ENCODE measurements at places on chromosomes 6 and 20. TPM values are rescaled to one million over a fixed set of nuclear protein-coding genes. Genes with fewer than 3 reads are reported as not detected.

The MCHR2 gene
- polyA plus RNA-seq: 0.04 TPM

GRCh38 chr20:18692447-18692846 is 104.6 kb downstream of the DTD1 start:
- H3K27me3 ChIP-seq: no peaks in the 10 kb centered on the region
- no peaks in the 10 kb centered on the region for H3K36me3 ChIP-seq
- H3K4me3 ChIP-seq: no peak overlapping the region

GRCh38 chr6:37513155-37513554 is 13.5 kb upstream of the CCDC167 start:
- H3K27ac ChIP-seq: no peak overlapping the region
- peaks cover 15% of the 10 kb centered on the region for H3K4me1 ChIP-seq
- no peaks in the 10 kb centered on the region for H3K36me3 ChIP-seq
- no peak for DNase-seq

DNA sequence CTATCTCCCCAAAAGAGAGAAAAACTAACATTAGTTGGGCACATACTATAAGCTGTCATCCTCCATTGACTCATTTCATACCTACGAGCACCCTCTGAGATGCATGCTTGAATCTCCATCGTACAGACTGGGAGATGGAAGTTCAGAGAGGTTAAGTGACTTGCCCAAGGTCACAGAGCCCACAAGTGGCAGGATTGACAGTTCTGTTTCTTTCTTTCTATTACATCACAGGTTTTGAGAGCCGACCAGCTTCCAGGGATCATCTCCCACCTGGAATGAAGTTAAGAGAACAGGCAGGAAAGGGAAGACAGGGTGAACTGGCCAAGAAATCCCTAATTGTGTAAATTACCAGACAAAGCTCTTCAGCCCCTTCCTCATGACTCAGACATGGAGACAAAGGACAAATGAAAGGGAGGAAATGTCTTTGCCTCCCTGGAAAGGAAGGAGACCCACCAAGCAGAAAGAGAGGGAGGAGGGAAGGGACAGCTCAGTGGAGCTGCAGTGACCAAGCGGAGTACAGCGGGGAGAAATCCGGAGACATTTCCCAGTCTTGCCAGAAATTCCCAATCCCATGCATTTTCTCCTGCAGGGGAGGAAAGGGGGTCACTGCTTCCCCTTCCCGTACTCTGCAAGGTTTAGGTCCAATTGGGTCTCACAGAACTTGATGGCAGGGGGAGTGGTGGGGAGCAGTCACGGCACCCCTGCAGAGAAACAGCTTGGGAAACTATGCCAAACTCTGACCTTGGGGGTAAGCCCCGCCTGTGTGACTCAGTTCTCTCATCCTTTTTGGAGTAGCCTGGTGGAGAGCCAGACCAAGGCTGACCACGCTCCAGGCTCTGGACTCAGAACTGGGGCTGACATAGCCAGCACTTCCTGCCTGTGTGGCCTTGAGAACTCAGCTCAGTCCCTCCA is 154.3 kb downstream of the ANKRD60 start:
- no peak overlapping the region for H3K27ac ChIP-seq
- DNase-seq: no peak
- no peaks in the 10 kb centered on the region for H3K27me3 ChIP-seq
- no peak overlapping the region for H3K4me3 ChIP-seq
- H3K4me1 ChIP-seq: no peaks in the 10 kb centered on the region

GRCh38 chr6:154595538-154595937 is 85.1 kb upstream of the CNKSR3 start:
- H3K36me3 ChIP-seq: no peaks in the 10 kb centered on the region
- no peak overlapping the region for H3K4me3 ChIP-seq
- no peak for DNase-seq
- no peaks in the 10 kb centered on the region for H3K27me3 ChIP-seq
- no peak overlapping the region for H3K27ac ChIP-seq
- peaks cover 17% of the 10 kb centered on the region for H3K4me1 ChIP-seq

- no peaks in the 10 kb centered on the region for H3K27me3 ChIP-seq
- no peaks in the 10 kb centered on the region for H3K36me3 ChIP-seq
- no peak overlapping the region for H3K4me3 ChIP-seq
- no peaks in the 10 kb centered on the region for H3K4me1 ChIP-seq
- peak; percentile 38 for DNase-seq
- no peak overlapping the region for H3K27ac ChIP-seq
These were observed 205.7 kb downstream of the DOK5 start for GRCh38 chr20:54680872-54681619.

The ZNF311 gene
- polyA plus RNA-seq: 3.2 TPM

GRCh38 chr6:54097753-54098152 is 13.5 kb upstream of the MLIP start:
- no peaks in the 10 kb centered on the region for H3K27me3 ChIP-seq
- no peaks in the 10 kb centered on the region for H3K36me3 ChIP-seq
- no peak overlapping the region for H3K4me3 ChIP-seq
- DNase-seq: no peak
- H3K27ac ChIP-seq: no peak overlapping the region
- no peaks in the 10 kb centered on the region for H3K4me1 ChIP-seq

GRCh38 chr6:141521440-141521839 is 611.3 kb upstream of the GJE1 start:
- no peak overlapping the region for H3K27ac ChIP-seq
- no peaks in the 10 kb centered on the region for H3K4me1 ChIP-seq
- no peaks in the 10 kb centered on the region for H3K27me3 ChIP-seq
- H3K36me3 ChIP-seq: no peaks in the 10 kb centered on the region
- no peak overlapping the region for H3K4me3 ChIP-seq

DNA sequence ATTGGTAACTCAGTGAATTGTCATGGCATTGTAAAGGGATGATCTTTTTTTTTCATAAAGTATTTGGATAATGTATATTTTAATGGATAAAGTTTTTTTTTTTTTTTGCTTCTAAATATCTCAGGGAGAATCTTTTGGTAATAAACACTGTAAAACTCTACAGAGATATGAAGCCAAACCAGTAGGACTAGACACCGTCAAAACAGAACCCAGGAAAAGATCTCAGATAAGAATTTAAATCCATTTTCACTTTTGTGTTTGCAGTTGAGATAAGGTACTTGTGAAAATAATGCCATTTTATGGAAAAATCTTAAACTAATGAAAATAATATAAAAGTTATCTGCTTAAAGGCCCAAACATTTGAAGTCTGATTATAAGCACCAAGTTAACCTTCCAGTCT is 27.0 kb downstream of the FAM83B start:
- DNase-seq: no peak
- peaks cover 4% of the 10 kb centered on the region for H3K36me3 ChIP-seq
- no peak overlapping the region for H3K27ac ChIP-seq
- H3K4me1 ChIP-seq: peaks cover 13% of the 10 kb centered on the region
- H3K27me3 ChIP-seq: no peaks in the 10 kb centered on the region

- peaks cover 4% of the 10 kb centered on the region for H3K4me1 ChIP-seq
- H3K27ac ChIP-seq: no peak overlapping the region
- DNase-seq: peak; percentile 50
- no peaks in the 10 kb centered on the region for H3K27me3 ChIP-seq
These were observed 2.5 kb downstream of the SMIM13 start for GRCh38 chr6:11096109-11096508.

DNA sequence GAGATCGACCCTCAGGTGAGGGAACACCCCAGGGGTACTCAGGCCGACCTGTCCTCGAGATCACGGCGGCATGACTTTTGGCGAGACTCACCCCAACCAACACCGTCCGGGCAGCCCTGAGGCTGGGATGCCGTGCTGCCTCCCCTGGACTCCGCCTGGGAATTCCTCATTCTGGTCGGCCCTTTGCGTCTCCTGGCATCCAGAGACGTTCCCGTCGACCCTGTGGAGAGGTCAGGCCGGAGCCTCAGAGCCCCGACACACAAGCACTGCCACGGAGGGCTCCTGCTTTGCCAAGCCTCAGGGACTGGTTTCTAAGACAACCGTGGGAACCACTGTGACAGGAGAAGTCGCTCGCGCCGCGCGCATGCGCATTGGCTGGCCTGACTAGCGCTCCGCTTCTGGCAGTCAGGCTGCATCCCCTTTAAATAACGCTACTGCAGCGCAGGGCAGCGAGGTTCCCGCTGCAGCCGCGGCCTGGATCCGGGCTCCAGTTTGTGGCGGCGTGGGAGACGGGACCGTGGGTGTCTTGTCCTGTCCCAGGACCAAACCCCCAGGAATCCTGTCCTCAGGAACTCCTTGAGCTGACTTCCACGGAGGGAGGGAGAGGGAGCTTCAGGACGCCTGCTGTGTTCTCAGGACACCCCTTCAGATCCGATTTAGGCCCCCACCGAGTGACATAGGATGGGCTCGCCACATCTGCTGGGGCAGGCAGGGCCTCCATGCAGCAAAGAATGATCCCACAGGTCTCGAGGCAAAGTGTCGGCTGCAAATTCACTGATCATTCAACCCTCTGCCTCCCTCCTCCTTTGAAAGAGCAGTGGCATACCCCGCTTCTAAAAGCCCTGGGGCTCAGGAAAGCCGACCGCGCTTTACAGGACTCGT is 163.2 kb upstream of the ZNF337 start:
- H3K4me1 ChIP-seq: peaks cover 16% of the 10 kb centered on the region
- no peak for DNase-seq
- no peaks in the 10 kb centered on the region for H3K36me3 ChIP-seq
- no peak overlapping the region for H3K4me3 ChIP-seq
- no peak overlapping the region for H3K27ac ChIP-seq

The MYCT1 gene
- polyA plus RNA-seq: 8.5 TPM

GRCh38 chr6:33428224-33428965 is 8.5 kb downstream of the SYNGAP1 start:
- peak overlapping the region; percentile 33 for H3K4me3 ChIP-seq
- peaks cover 46% of the 10 kb centered on the region for H3K4me1 ChIP-seq
- no peaks in the 10 kb centered on the region for H3K36me3 ChIP-seq
- no peaks in the 10 kb centered on the region for H3K27me3 ChIP-seq

The SAPCD1 gene
- polyA plus RNA-seq: 15.0 TPM

- no peak for DNase-seq
- no peak overlapping the region for H3K27ac ChIP-seq
- no peaks in the 10 kb centered on the region for H3K27me3 ChIP-seq
These were observed 30.8 kb downstream of the SNPH start for GRCh38 chr20:1296922-1297321.

DNA sequence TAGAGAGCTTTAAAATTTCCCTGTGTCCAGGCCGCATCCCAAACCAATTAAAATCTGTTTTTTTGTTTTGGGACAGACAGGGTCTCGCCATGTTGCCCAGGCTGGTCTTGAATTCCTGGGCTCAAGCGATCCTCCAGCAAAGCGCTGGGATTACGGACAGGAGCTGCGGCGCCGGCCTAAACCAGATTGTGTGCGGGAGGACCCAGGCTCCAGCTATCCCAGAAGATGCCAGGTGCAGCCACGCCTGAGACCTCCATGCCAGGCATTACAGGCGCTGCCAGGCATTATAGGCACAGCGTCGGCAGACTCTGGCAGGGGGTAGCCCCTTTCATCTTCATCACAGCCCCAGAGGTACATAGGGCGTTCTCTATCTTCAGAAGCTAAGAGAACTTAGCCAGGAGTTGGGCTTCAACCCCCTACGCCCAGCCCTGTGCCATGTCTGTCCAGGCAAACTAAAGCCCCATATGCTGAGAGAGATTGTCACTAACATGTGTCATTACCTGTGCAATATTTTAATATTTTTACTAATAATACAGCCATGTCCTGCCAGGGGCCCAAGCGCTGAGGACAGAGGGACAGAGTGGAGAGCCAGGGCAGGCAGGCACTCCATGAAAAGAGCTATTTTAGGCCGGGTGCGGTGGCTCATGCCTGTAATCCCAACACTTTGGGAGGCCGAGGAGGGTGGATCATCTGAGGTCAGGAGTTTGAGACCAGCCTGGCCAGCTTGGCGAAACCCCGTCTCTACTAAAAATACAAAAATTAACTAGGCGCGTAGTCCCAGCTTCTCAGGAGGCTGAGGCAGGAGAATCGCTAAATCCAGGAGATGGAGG is 9.8 kb upstream of the GRM4 start:
- H3K36me3 ChIP-seq: no peaks in the 10 kb centered on the region
- no peak overlapping the region for H3K27ac ChIP-seq
- no peak for DNase-seq
- H3K4me1 ChIP-seq: peaks cover 3% of the 10 kb centered on the region

The ADGRG6 gene
- polyA plus RNA-seq: 41.8 TPM

DNA sequence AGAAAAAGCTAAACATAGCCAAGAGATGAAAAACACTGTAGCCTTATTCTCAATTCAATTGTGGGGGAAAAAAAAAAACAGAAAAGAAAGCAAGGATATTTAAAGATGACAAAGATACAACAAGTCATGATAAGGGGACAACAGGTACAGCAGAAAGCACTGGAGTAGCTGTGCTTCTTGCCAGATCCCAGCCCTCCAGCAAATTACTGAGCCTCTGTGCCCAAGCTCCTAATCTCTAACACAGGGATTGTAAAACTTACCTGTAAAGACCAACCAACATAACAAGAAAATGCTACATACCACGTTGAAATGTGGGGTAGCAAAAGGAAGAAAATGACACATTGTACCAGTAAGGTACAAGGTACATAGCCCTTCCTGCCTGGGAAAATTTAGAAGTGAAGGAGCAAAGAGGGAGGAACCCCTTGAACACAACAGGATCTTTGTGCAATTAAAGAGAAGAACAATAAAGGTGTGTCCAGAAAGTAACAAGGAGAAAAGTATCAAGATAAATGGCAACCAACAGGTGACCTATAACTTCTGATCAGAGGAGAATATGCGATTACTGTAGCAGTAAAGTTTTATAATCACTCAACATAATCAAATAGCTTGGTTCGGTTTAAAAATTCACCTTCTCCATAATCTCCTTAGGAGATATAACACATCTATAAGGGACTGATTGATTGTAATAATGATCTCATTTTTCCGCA is 30.6 kb downstream of the PREP start:
- peak; percentile 72 for DNase-seq
- peaks cover 27% of the 10 kb centered on the region for H3K36me3 ChIP-seq
- peak overlapping the region; percentile 82 for H3K27ac ChIP-seq
- peaks cover 33% of the 10 kb centered on the region for H3K4me1 ChIP-seq
- H3K4me3 ChIP-seq: no peak overlapping the region

The SSTR4 gene
- not detected for polyA plus RNA-seq
